Fibroblast of skin of scalp (primary cell): ENCODE measurements at places on chromosomes 1 and 21.
A peak's percentile ranks its signal among the peaks of the same experiment; 100 is the strongest.

DNA sequence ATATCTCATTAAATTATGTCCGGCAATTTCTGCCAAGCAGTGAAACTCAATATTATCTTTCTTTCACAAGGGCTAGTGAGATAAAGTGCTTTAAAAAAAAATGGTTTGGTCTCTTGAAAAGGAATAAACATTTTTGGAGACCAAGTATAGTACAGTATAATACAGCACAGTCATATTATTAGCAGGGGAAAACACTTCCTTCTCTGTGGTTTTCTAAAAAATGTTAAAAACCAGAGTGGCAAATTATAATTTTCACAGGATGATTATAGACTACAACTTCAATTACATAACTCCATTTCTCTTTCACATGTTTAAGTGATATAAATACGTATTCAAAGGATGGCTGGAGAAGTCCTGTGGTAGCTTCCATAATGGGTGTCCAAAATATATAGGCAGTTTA, 170.3 kb upstream of the DMRTA2 start:
- DNase-seq, result no peak

DNA sequence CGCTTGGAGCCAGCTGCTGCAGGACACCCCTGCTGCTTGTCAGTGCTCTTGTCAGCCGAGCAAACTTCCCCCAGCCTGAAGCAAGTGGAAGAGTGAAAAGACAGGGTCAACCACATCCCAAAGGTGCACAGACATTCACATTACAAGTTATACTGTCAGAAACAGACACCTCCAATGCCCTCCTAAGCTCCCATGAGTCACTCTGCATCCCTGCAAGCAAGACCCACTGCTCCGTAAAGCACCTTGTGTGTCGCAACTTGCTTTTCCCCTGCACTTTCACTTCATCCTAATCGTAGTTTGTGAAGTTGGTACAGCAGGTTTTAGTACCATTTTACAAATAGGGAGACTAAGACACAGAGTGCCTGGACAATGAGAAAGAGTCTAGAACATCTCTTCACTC, 51.1 kb downstream of the KCNH1 start:
- DNase-seq, result no peak

DNA sequence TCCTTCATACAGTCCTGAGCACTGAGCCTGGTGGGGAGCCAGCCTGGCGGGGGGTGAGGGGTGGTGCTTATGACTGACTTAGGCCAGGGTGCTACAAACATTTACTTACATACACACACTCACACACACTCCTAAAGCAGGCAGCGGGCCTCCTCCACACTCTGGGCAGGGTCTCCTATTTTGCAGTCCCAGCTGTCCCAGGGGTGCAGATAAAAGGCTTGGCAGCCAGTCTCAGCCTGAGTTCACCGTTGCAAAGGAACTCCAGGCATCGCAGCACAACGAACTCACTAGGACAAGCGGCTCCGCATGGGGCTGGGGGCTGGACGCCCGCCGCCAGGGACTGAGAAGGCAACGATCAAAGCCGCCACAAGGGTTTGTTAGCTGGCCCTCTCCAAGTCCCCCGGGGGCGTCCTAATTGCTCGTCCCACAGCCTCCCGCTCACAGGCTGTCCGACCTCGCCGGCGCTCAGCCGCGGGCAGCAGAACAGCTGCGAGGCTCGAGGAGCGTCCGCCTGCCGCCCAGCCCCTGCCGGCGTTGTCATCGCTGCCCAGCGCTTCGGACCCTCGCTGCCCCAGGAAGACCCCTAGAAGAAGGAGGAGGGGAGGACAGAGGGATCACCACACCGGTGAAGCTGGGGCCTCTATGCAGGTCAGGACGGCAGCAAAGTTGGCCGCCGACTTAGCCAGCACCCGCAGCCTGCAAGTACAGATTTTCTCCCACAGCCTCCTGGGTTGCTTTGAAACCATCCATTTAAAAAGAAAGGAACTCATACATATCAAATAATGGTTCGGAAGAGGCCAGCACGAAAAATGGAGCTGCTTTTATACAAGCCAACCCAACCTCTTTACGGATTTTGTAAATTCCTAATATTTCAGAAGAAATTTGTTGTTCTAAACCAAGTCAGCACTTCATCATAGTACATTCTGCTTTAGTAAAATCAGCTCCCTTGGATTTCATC, 6.2 kb downstream of the BARHL2 start:
- no peak for DNase-seq

DNA sequence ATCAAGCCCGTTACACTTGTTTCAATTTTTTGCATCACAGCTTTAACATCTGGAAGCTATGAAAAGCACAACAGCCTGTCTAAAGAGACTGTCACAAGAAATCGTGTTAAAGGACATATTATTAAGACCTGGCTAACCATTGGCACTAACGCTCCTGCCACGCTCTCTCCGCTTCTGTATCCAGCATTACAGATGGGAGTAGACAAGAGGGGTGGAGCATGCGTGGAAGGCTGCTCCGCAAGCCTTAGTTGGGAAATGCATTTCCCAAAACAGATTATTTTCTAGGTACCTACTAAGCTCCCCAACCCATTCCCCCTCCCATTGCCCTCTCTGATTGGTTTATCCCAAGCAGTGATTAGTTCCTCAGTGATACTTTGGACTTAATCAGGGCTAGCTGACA, 72.4 kb downstream of the NTNG1 start:
- DNase-seq, result no peak

- no peak for DNase-seq
Observed at GRCh38 chr1:13576926-13577325, 6.7 kb upstream of the PDPN start.

DNA sequence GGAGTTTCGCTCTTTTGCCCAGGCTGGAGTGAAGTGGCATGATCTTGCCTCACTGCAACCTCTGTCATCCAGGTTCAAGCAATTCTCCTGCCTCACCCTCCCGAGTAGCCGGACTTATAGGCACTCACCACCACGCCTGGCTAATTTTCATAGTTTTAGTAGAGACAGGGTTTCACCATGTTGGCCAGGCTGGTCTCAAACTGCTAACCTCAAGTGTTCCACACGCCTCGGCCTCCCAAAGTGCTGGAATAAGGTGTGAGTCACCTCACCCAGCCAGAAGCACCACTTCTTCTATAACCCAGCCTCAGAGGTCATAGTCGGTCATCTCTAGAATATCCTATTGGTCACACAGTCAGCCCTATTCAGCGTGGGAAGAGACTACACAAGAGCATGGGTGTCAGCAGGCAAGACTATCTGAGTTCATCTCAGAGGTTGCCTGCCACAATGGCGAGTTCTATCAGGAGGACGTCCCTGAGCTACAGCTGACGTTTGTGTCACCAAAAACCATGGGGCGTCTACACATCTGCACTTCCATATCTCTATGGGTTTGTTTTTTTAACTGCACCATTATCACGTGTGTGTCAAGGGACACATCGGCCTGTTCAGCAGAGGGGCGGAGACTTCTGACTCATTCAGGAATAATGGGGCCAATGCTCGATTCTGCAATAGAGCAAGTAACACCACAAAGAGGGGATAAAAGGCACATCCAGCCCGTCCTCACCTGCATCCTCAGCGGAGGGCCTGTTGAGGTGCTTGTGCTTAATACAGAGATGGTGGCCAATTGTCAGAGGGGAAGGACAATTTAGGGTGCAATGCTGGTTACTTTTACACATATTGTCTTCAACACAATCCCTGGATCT, 256.3 kb upstream of the IRF2BP2 start:
- DNase-seq, result peak; percentile 73

- peak; percentile 76 for DNase-seq
Observed at GRCh38 chr1:243287652-243288051, 31.8 kb downstream of the SDCCAG8 start.

GRCh38 chr1:88608139-88608943, 75.7 kb upstream of the PKN2 start:
- DNase-seq, result peak; percentile 19

DNA sequence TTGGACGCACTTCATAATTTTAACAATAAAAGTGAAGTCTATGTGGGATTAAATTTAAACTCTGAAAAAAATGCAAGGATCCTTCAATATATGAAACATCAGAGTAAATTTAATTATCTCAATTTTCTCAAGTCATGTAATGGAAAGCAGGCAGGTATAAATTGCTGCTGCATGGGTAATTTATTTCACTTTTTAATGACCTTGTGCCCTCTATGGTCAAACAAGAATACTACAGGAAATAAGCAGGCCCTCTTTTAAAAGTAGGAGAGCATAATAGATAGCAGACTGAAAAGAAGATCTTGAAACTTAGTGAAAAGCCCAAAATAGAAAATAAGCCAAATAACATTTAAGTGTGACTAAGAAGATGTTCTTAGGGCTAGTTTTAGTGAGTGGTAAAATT, 22.9 kb downstream of the BCAS2 start:
- DNase-seq, result peak; percentile 11

DNA sequence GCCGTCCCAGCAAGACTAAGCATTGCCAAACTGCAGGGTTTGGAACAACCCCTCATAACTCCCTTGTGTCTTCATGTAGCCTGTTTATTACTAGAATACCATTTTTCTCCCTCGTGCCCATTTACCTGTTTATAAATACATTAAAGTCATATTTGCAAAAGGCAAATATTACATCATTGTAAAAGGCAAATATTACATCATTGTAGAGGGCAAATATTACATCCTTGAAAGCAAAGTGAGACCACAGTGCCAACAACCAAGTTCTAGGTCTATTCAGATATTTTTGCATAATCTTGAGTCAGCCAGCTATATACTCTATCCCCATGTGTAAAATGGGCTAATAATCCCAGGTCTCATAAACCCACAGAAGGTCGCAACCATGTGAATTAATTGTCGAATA, 11.4 kb upstream of the FAM163A start:
- no peak for DNase-seq

DNA sequence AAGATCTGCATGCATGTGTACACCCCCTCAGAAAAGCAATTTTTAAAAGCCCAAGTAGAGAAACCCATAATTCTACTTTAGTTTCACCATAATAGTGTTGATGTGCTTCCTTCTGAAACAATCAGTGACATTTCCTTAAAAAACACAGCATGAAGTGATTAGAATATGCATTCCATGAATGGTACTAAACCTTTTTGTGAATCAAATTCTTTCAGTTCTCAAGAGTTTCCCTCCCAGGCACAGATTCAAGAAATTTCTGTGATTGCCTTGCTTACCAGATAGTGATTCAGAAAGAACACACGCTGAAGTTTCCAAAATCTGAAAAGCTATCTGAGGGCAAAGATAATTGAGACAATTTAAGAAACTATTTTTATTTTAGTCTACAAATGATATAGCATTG, 136.4 kb upstream of the ADGRL2 start:
- peak; percentile 86 for DNase-seq

DNA sequence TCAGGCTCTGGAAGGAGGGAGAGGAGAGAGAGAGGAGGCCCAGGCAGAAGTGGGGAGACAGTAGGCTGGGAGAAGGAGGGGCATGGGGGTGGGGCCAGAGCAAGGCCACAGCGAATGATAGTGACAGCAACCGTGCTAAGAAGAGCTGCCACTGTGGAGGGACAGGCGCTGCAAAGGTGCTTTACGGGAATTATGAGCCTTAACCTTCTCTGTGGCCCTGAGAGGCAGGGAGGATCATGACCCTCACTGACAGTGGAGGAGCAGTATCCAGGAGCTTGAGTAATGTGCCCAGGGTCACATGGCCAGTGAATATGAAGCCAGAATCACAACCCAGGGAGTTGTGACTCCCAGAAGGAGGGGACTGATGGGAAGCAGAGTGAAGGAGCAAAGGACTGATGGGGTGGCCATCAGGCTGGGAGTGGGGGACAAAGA, 53.4 kb upstream of the RPL11 start:
- no peak for DNase-seq

DNA sequence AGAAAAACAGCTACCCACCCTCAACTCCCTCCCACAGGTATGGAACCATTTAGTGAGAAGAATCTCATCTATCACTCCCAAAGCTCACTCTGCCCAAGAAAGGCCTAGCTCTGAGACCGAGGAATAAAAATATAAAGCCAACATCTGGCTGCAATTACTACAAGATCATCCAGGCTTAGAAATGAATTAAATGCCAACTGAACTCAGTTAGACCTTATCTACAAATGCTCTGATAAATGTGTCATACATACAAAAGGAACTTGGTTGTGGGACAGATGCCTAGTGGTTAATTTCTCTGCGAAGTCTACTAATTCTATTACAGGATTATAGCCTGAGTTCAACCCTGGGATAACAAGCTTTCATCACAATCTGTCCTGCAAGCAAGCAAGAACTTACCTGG, 6.7 kb downstream of the ADIPOR1 start:
- DNase-seq, result no peak

DNA sequence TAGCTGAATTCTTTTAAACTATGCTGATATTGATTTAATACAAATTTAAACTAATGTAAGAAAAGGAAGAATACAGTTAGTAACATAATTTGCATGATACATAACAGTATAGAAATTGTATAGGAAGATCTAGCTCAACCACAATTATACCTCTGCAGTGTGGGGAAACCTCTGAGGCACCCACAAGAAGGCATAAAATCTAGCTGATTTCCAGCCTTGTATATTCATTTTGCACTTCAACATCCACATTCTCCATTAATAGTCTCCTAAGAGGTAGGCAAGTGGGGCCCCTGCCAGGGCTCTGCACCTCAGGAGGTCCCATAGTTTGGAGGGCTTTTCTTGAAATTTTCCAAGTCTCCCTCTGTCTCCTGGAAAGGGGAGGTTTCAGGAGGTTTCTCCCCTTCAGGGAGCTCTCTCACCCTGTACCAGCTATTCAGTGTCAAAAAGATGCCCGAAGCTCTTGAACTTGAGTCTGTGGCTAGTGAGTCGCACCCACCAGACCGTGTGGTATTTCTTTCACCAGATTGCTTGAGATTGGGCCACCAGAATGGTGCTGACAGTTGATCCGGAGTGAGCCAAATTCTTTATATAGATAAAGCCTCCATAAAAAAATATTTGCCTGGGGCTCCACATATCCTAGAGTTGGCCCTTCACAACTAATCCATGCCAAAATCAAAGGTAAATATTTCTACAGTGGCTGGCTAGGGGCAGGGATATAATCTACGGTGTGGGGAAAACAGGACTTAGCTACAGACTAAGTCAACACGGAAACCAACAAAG, 108.2 kb downstream of the TIAM1 start:
- peak; percentile 89 for DNase-seq

GRCh38 chr1:115364780-115365155, 26.7 kb upstream of the NGF start:
- DNase-seq, result no peak

- DNase-seq, result peak; percentile 45
Observed at GRCh38 chr1:224065455-224065854, 48.5 kb upstream of the FBXO28 start.

DNA sequence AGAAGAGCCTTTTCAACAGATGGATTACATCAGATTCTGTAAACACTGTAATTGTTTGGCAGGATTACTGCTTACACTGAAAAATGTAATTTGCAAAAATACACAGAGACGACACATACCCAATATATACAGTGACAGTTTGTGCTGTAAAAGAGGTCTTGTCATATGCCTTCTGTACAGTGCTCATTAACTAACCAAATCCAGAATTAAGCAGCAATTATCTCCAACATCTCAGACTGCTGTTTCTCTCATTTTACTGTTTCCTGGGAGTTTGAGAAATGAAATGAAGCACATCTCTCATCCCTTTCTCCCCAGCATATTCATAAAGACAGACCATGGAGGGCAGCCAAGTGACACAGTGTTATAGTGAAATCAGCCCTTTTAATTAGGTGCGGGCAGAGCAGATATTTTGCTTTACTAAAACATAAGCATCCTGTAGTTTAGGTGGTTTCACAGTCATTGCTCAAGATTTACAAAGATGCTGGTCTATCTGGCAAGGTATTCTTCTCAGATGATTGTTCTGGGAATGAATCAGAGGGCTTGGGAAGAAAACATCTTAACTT, 618.4 kb upstream of the USP24 start:
- DNase-seq, result peak; percentile 83
